ENCODE measurements at places on chromosomes 2 and 18.

GRCh38 chr2:108922141-108922915 is 66.7 kb downstream of the EDAR start:
- no peak for DNase-seq

DNA sequence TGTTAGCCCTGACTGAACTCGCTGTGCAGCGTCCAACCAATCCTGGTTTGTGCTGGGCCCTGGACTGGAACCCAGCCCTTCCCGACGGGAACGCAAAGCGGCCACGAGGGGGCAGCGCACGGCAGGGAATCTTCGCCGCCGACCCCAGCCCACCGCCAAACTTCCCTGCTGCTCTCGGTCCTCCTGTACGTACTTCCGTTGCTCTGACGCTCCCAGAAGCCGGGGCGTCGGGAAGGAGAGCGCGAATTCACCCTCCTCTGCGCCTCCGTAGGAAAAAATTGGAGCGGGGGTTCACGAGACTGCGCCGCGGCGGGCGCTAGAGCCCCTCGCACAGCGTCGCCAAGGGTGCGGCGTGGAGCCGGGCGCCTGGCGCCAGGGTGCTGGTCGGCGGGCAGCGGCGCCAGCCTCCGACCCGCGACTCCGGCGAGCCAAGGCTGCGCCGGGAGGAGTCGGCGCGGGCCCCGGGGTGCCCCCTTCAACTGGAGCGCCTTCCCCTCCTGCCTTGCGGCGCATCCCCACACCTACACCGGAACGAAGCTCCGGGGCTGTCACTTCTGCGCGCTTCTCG is 873 bp upstream of the SH3RF3 start:
- peak; percentile 33 for DNase-seq

DNA sequence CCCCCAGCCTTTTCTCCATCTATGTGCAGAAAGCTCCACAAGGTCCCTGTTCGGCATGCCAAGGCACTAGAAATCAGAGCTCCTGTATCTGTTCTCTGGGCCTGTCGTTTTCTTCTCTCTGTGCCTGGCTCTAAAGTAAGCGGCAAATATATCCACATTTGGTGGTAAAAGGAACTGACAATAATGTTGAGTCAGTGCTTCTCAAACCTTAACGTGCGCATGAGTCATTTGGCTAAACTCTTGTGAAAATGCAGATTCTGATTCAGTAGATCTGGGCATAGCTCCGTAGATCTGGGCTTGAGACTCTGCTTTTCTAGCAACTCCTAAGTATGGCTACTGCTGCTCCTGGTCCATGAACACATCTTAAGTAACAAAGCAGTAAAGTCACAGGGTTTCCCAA is 16.5 kb upstream of the ACSL3 start:
- DNase-seq: no peak

DNA sequence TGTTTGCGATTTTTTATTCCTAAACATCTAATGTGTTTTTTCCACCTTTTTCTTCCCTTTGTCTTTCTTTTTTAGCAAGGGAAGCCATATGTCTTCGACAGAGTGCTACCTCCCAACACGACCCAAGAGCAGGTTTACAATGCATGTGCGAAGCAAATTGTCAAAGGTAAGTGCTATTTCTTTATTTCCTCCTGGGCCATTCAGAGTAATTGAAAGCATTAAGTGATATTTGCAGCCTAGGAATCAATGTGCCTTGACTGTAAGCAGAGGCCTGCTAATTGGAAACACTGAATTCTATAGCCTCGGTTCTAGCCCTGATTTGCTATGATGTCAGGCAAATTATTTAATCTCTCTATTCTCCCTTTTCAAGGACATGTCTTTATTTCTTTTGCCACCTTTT is 47.0 kb downstream of the KIF5C start:
- DNase-seq: no peak

DNA sequence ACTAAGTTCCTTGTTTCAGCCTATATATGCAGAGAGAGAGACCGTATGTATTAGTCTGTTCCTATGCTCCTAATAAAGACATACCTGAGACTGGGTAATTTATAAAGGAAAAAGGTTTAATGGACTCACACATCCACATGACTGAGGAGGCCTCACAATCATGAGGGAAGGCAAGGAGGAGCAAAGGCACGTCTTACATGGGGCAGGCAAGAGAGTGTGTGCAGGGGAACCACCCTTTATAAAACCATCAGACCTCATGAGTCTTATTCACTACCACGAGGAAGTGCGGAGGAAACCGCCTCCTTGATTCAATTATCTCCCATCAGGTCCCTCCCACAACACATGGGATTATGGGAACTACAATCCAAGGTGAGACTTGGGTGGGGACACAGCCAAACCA is 73.8 kb downstream of the TMEM18 start:
- DNase-seq: no peak

DNA sequence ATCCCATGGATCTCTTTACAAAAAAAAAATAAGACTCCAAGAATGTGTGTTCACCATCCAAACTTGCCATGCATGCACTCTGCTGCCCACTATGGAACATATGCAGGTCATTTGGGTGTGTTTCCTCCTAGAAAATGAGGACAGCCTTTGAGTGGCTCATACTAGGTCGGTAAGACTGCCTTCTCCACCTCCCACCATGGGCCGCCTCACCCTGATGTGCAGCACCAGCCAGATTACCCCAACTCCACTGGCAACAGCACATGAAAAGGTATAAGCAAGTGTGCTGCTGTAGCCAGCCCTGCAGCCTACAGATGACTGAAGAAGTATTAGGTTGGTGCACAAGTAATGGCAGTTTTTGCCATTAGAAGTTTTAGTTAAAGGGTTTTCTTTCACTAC is 214.2 kb downstream of the ATAD2B start:
- DNase-seq: no peak
